Natural killer cell (primary cell): ENCODE measurements at places on chromosomes 16 and 17. TPM values are rescaled to one million over a fixed set of nuclear protein-coding genes. Genes with fewer than 3 reads are reported as not detected.

CTRB2 gene
- total RNA-seq = not detected

HOXB7 gene
- 0.97 TPM for total RNA-seq

CYB5B gene
- total RNA-seq = 73.1 TPM

CPHXL2 gene
- not detected for total RNA-seq

MYBBP1A gene
- 58.1 TPM for total RNA-seq

NPW gene
- not detected for total RNA-seq

TUBG1 gene
- 16.5 TPM for total RNA-seq

AANAT gene
- not detected for total RNA-seq

KRTAP1-1 gene
- not detected for total RNA-seq

OR1D2 gene
- total RNA-seq = not detected

DNA sequence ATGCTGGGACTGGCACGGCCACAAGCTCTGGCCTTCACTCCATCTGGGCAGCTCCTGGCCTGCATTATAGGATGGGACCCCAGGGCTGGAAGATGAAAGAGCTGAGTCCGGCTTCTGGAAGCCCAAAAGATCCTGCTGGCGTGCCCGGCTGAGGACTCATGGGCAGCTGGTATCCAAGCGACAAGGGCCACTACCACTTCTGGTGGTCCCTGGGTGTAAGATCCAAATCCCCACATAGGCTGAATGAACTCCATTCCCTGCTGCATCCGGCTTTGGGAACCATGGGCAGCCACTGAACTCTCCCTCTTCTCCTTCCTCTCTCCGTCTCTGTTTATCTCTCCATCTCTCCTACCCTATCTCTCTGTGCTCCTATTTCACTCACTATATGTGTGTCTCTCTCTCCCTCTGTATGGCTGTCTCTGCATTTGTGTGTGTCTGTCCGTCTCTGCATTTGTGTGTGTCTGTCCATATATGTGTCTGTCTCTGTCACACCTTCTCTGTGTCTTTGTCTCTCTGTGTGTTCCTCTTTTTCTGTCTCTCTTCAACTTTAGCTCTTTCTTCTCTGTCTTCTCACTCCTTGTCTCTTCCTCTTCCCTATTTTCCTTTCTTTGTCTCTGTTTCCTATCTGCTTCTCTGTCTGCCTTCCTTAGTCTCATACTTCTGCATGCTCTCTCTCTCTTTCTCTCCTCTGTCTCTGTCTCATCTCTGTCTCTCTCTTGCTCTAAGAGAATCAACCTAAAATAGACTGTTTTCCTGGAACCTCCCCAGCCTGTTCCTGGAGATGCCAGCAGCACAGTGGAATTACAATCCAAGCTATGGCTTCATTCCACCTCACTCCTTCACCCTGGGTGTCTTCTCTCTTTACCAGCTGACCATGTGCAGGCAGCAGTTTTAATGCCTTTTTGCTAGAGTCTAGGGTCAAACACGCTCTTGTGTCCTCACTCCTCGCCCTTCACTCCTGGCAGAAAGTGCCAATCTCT lies 60.4 kb upstream of the IRX6 start:
- DNase-seq = no peak

GRCh38 chr17:2071455-2072281 lies 16.8 kb downstream of the HIC1 start:
- no peak for DNase-seq

DNA sequence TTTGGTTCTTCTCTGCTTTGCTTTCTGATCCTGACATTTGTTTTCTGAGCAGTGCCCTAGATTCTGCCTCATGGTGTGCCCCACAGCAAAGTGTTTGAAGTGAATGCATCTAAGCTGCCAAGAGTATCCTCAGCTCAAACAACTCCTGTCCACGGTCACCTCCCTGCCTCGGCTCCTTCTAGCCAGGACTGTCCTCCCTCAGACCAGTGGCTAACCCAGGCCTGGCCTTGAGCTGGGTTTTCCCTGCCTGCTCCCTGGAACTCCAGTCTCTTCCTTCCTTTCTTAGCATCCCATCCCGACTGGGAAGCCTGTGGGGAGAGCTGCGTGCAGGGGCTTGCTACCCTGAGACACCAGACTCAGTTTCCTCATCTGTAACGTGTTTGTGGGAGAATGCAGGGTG lies 256.5 kb downstream of the GSG1L start:
- no peak for DNase-seq

- no peak for DNase-seq
Measured at GRCh38 chr16:85639529-85640253, 26.6 kb downstream of the GSE1 start.

DNA sequence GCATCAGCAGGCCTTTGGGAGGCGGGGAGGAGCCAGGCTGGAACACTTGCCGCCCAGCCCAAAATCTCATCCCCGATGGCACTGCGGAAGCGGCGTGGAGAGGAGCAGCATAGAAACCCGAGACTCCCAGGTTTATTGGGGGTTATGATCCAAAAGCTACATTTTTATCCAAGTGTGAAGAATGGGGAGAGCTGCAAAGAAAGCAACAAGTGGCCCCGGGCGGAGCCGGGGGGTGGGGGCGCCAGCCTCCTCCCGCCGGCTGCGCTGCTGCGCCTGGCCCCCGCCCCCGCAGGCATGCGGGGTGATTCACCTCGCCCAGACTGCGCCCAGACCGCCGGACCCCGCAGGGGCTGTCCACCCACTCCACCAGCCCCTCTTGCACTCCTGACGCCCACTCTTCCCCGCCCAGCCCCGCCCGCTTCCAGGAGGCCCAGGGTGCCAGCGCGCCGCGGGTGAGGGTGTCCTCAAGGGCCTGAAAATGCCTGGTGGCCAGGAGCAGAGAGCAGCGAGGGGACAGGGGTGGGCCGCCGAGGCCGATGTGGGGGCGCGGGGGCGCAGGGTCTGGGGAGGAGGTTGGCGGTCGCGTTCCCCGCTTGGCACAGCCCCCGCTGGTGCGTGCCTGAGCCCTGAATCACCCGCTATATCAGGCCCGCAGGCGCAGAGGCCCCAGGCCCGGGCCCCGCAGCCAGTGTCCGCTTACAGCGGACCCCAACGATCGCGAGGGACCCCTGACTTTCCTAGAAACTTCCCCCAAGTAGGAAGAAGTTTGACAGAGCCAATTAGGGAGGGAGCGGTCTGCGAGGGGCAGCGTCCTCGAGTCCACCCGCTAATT lies 1.3 kb downstream of the CAVIN1 start:
- no peak for DNase-seq

- DNase-seq = peak; percentile 85
Measured at GRCh38 chr17:49567871-49568694, 7.6 kb upstream of the NXPH3 start.

GRCh38 chr17:82245134-82246039 lies 16.5 kb downstream of the SLC16A3 start:
- no peak for DNase-seq

GRCh38 chr17:71926746-71927398 lies 193.9 kb upstream of the SOX9 start:
- DNase-seq = no peak

- no peak for DNase-seq
Measured at GRCh38 chr17:34452769-34453168, 89.7 kb upstream of the CCL1 start.

DNA sequence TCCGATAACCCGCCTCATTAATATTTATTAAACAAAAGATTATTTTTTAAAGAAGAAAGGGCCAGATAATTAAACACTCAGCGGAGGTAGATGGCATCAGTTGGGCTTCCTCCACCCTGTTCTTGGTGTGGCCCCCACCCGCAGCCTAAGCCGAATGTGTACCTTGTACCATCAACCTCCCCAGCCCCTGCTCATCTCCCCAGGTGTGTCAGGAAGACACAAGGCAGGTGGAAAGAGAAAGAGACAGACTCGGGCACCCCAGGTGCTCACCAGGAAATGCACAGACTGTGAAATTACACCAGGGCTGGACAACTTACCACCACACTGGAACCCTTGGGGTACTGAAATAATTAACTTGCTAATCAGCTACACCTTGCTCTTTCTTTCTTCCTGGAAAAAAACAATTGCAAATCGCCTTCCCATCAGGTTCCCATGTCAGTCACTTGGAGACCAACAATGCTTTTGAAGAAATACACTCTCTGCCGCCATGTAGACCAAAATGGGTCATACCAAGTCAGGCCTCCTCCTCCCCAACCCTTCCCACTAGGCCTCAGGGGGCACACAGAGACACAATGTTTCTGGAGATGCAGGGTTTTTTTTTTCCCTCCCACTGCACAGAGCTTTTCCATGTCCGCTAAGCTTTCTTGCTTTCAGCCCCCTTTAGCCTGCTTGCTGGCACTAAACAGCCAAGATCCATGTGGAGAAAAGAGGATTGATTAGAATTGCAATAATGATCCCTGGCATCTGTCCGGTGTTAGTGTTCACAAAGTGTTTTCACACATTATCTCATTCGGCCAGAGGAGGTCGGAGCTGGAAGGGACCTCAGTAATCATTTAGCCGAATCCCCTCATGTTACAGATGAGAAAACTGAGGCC lies 8.6 kb upstream of the LHX1 start:
- no peak for DNase-seq

DNA sequence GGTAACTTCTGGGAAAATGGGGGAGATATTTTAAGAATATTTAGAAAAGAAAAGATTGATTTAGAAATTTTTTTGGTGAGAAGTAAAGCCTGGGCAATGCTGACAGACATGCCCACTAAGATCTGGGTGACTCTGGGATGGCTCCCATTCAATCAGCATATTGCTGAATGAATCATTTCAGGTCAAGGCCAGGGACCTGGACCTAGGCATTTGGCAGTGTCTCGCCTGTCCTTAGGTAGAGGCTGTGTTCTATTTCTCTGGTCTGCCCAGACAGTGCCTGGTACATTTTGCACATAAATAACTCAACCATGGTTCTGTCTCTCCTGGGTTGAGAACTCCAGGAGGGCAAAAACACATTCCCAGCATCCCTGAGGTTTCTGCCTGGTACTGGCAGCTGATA lies 39.9 kb downstream of the SMPD3 start:
- no peak for DNase-seq

- DNase-seq = no peak
Measured at GRCh38 chr16:66266436-66267291, 99.8 kb upstream of the CDH5 start.

GRCh38 chr16:53837426-53837825 lies 133.5 kb downstream of the FTO start:
- no peak for DNase-seq

DNA sequence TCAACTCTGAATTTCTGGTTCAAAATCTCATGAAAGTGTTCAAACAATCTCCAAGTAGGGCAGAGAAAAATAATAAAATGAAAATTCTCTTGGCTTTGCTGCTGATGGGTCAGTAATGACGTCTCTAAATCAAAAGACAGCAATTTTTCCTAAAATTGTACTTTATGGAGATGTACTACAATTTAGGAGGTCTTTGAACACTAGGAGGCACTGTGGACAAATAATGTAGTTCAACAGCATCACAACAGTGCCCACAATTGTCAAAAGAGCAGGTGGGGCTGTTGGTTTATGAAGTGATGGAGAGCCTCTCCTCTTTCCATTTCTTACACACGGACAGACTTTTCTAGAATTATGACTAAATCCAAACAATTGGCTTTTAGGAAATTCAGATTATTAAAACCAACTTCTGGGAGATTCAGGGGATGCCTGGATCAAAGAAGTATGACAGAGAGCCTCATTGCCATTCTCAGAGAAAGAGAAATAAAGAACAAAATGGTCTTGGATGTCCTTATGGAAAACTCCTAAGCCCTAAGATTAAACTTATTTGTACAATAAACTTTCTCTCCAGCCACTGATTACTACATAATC lies 23.8 kb downstream of the EZH1 start:
- peak; percentile 81 for DNase-seq

DNA sequence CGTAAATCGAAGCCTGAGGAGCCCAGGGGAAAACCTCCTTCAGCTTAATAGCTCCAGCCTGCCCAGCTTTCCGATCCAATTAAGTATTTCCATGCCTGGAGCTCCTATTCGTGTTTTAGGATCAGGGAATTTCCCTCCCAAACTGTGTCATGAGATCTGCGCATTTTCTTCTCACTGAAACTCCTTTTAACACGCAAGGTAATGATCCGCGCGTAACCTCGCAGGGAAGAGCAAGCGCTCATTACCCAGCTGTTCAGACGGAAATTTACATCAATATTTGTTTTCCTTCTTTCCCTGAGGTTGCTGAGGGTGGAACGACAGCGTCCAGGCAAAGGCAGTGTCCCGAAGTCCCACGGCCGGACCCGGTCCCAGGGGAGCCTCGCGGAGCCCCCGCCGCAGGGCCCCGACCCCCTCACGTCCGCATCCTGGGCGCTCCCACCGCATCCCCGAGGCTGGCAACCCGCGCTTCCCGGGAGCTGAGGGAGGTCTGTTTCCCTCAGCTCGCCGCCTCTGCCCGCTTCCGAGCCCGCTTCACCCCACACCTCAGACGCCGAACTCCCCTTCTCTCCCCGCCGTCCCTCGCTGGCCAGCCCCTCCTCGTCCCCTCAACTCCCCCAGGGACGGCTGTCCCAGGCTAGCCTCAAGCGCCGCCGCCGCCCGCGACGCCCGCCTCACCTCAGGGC lies 415 bp downstream of the ABCA5 start:
- DNase-seq = peak; percentile 58

GRCh38 chr17:38443356-38444031 lies 15.2 kb downstream of the ARHGAP23 start:
- DNase-seq = peak; percentile 16

- DNase-seq = no peak
Measured at GRCh38 chr16:51538707-51539498, 387.8 kb upstream of the SALL1 start.

- DNase-seq = peak; percentile 28
Measured at GRCh38 chr17:7557775-7558543, 591 bp upstream of the TNFSF13 start.

DNA sequence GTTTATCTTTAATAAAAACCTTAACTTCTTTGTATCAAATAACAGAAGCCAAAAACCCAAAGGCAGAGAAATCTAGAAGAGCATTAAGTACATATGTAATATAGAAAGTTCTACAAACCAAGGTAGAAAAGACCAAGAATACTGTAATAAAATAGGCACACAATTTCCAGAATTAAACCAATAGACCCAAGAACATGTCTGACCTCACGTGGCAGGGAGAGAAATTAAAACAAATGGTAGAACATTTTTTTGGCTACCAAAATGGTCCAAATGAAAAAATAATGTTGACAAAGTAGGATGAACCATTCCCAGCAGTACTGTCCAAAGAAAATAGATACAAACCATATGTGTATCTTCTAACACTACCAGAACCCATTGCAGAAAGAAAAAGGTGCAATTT lies 183.5 kb downstream of the CPPED1 start:
- no peak for DNase-seq

DNA sequence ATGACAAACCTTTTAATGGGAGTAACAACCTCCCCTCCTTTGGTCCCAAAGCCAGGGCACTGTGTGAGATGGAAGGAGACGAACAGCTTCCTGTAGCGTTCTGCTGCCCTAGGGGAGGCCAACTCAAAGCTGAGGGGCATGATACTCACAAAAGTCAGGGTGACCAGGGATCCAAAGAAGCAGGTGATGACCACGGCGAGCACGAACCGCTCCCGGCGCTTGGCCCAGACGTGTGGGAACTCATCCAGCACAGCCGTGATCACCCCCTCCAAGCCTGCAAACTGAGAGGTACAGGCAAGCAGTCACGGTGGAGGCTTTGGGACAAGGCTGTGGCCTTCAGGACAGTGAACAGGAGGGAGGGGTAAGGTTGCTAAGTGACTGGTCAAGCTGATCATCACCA lies 25.1 kb downstream of the SLC6A4 start:
- no peak for DNase-seq

GRCh38 chr17:20284570-20285295 lies 182.6 kb downstream of the LGALS9B start:
- DNase-seq = no peak

GRCh38 chr17:59427996-59428395 lies 96.5 kb downstream of the YPEL2 start:
- no peak for DNase-seq

GRCh38 chr17:81928544-81929252 lies 1.2 kb upstream of the MAFG start:
- DNase-seq = peak; percentile 37

GRCh38 chr17:47650525-47651522 lies 1.1 kb downstream of the KPNB1 start:
- peak; percentile 81 for DNase-seq

GRCh38 chr17:47208744-47209488 lies at the start of gene MYL4:
TSS of gene MYL4 (plus strand) at chr17:47209348. CDS start at chr17:47209423, 75 bp downstream.
- DNase-seq = no peak
